Stimulated activated CD4-positive, alpha-beta T cell treated with anti-CD3 and anti-CD28 coated beads, Interleukin-15, amount 100 ng/mL, for 24 hours (primary cell): ENCODE measurements at places on chromosomes 4 and X.

DNA sequence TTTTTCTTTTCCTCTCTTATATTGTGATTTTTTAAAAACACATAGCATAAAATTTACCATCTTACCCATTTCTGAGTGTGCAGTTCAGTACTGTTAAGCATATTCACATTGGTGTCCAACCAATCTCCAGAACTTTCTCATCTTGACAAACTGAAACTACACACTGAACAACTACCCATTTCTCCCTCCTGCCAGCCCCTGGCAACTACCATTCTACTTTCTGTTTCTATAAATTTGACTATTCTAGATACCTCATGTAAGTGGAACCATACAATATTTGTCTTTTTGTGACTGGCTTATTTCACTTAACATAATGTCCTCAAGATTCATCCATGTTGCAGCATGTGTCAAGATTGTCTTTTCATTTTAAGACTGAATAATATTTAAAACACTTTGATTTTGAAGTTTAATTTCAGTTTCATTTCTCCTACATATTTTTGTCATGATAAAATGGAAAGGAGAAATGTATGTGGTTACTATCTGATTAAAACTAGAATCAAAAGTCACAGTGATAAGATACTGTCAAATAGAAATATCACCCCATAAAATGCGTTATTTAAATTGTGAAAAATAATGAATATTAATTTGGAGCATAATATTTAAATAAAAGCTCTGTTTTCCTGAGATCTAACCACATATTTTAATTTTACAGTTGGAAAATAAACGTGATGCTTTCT lies 122.8 kb downstream of the DIPK2B start:
- DNase-seq: peak; percentile 7

DNA sequence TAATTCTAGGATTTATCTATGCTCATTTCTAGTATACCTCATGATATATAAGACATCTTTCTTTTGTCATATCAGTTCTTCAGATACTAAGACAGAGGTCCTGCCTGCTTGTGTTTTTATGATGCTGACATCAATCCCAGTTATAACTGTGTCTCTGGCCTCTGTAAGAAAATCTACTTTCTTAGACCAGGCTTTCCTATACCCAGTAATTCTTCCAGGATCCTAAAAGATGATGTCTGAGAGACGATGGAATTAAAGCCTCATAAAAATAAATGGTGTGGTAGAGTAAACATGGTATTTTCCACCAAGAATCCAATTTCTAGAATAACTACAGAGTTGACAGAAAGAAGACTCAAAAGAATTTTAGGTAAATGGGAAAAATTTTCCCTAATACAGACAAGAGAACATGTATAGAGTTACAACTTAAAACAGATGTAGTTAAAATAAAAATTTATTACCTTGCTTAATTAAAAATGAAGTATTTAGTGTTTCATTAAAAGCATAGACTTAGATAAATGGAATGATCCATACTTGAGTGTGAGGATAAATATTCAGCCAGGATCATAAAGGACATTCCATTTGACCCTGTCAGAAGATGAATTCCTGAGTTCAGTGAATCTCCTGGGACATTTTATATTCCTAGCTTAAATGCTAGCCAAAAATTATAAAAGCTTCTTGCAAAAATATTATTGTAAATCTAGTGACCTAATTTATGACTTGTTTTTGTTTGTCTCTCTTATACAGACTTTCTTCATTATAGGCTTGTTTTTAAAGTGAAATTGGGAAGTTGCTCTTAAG lies 137.4 kb downstream of the PDLIM5 start:
- no peak for DNase-seq

DNA sequence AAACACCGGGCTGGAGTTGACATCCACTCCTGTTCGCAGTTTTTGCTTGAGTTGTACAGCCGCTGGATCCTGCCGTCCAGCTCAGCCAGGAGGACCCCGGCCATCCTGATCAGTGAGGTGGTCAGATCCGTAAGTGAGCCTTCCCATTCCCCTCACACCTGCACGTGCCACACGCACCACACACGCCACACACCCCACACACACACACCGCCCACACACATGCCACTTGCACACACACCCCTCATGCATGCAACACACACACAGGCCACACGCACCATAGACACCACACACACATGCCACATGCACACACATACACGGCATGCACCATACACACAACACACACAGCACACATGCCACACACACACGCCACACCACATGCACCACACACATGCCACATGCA lies 20.1 kb upstream of the MSANTD1 start:
- DNase-seq: no peak

DNA sequence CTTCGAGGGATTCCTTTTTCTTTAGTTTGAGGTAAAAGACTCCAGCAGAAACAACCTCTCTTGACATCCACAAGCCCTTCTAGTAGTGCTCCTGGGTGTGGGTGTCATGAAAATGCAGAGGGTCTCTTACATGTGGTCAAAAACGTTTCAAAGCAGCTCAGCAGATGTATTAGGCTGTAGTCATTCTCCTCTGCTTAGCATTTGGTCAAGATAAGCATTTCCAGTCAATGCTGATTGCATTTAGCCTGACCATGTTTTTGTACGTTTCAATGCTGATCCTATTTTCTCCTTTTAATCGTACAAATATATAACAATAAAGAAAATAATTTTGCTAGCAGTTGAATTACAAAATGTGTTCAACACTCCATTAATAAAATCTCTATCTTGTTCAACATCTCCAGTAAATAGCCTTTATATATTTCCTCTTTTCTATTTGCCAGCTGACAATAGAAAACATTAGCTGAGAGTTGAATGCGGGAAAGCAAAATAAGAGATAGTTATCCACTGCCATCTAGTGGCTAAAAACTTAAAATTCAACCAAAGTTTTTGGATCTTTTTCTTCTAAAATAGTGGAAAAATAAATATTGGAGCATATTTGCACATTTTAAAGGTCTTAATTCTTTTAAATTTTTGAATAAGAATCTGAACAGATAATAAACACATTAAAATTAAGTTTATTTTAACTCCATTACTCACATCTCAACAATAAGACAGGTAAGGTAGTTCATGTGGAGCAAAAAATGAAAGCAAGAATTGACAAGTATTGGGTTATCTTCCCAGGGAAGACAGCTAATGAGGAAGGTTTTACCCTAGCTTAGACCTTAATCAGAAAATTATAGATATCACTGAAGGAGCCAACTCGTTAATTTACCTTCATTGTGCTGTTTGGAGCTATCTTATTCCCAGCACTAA lies 15.2 kb upstream of the PACRGL start:
- DNase-seq: no peak

DNA sequence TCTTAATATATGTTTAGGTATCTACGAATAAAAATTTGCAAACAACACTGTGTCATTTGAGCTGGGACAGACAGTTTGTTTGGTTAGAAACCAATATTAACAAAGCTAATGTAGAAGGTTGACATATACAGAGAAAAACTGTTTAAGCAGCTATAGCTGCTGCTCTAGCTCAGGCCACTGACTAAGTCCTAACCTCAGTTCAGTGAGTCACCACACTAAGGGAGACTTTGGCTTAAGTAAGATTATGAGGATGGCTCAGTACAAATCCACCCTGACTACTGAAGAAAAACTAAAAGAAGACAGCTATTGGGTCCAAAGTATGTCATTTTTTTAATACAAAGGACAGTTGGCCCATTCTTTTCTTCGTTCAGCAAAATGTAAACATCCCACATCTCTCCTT lies 717.3 kb upstream of the ACTRT1 start:
- no peak for DNase-seq

DNA sequence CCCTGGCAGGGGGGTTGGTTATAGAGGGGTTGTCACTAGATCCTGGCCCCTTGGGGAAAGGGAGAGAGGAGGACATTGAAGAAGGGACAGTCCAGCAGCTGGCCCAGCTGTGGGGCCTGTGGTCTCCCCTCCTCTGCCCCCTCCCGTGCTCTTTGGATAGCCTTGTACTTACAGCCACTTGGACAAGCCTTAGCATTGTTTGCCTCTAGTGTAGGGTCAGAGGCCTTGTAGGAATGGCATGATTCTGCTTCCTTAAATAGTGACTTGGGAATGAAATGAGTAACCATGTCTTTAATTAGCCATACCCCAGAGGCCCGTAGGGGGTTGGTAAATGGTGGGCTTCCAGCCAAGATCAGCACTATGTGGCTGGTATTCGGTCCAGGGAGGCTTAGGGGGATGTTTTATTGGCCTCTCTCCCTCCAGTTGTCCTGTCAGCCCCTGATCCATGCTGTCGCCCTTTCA lies 230.6 kb downstream of the PTTG2 start:
- no peak for DNase-seq

GRCh38 chr4:145341381-145341780 lies 140.3 kb upstream of the SMAD1 start:
- DNase-seq: no peak

DNA sequence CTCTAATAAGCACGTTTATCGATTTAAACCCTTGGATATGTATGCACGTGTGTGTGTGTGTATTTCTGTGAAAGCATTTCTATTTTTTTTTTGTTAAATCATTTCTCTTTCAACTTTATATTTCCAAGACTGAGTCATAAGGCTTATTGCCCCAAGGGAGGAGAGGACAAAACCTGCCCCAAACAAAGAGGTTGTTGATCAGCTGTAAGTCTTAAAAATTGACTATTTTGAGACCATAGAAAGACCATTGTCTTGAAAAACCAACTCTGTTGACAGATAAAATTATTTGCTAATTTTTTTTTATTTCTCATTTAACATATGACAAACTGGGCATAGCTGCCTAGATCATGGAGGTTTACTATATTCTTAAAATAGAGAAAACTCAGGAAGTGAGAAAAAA lies 222.4 kb downstream of the FMR1NB start:
- DNase-seq: no peak

DNA sequence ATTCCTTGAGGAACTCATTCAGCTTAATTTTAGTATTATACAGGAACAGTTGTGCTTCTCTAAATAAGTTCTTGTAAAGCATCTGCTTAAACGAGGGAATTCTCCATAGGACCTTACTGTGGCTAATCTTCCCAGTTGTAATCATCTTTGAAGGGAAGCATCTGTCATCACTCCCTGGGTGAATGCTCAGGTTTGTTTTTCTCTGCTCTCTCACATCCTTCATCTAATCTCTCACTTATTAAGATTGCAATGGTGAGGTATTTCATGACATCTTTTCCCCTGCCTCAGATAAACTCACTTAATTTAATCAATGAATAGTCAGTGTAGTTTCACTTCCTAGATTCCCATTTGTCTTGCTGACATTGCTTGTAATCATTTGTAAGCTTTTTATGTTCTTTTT lies 121.8 kb upstream of the ADAMTS3 start:
- no peak for DNase-seq

DNA sequence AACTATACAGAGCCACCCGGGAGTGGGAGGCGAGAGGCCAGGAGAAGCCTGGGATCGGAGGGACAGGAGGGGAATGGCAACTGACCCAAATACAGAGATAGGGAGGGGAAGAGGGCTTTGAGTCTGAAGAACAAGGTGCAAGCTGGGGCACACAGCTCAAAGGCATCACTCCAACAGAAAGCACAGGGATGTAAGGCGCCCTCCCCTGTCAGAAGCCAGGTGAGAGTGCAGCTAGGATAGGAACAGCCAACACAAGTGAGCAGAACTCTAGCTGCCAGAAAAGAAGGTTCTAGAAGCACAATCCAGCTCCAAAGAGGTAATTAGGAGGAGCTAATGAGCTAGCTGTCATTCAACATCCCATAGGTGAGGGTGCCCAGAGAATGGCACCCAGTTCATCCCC lies 232.2 kb downstream of the DHX15 start:
- DNase-seq: no peak

DNA sequence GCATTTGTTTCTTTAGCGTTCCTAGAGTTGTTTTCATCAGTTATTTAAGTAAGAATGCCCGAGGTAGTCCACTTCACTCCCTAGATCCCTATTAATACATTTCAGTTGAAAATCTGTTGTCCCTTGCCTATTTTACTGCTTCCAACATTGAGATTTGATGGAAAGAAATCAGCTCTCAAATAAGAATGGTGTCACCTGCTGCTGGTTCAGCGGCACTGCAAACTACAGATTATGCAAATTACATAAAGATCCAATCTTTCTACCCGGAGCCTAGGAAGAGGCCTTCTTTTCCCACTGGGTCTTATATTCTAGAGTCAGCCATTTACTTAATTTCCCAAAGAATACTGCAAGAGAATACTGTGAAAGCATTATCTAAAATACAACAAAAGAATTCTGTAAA lies 597.6 kb upstream of the MAGEB2 start:
- no peak for DNase-seq

DNA sequence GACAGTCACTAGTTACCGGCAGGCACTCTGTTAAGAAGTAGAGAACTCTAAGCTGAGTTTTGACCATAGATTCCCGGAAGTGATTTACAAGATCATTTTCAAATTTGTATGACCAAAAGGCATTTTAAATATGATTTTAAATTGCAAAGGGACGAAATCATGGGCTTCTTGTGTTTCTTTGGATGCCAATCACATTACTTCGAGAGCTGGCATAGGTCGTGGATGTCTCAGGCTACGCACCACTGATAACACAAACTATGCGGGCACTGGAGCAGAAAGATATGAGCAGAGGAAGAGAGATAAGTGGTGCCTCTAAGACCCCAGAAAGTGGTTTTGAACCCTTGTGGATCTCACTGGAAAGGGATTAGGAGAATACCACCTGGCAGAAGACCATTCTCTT lies 294.2 kb upstream of the FTHL17 start:
- no peak for DNase-seq

GRCh38 chr4:67456577-67457196 lies 88.6 kb downstream of the CENPC start:
- no peak for DNase-seq

DNA sequence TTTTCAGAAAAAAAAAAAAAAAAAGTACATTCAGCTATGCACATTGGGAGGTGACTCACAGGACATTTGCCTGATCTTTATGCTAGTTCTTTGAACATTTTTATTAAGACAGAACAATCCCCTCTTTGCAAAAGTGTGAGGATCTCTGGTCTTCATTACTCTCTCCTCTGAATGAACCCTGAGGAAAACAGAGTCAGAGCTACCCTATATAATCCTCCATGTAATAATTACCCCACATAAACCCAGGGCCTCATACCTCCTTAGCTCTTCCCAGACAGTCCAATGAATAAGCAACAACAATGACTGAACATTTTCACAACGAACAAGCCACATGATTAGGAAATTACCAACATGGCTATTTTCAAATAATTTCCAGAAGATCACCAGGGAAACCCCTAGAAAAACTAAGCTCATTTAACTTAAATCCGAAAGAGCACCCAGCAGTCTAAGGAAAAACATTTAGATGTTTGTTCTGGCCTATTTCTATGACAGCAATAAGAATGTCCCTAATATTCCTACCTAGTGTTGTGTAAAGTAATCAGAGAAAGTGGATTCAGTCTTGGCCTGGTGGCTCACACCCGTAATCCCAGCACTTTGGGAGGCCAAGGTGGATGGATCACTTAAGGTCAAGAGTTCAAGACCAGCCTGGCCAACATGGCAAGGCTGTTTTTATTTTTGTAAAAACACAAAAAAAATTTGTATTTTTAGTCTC lies 37.8 kb downstream of the TBC1D9 start:
- DNase-seq: no peak

- no peak for DNase-seq
Measured at GRCh38 chr4:21454201-21454600, 494.4 kb downstream of the KCNIP4 start.

- no peak for DNase-seq
Measured at GRCh38 chrX:132662844-132663243, 174.0 kb upstream of the MBNL3 start.

- no peak for DNase-seq
Measured at GRCh38 chr4:176902710-176903323, 110.1 kb upstream of the VEGFC start.
